ENCODE measurements at places on chromosomes 11 and 22. TPM values are rescaled to one million over a fixed set of nuclear protein-coding genes. Genes with fewer than 3 reads are reported as not detected.

The MS4A15 gene
- not detected for total RNA-seq

The DERL3 gene
- 24.7 TPM for total RNA-seq

The C11orf52 gene
- 27.8 TPM for total RNA-seq

The RIBC2 gene
- total RNA-seq = 1.0 TPM

The C22orf23 gene
- total RNA-seq = 0.57 TPM

The NAT10 gene
- 43.1 TPM for total RNA-seq

The BTBD18 gene
- not detected for total RNA-seq

DNA sequence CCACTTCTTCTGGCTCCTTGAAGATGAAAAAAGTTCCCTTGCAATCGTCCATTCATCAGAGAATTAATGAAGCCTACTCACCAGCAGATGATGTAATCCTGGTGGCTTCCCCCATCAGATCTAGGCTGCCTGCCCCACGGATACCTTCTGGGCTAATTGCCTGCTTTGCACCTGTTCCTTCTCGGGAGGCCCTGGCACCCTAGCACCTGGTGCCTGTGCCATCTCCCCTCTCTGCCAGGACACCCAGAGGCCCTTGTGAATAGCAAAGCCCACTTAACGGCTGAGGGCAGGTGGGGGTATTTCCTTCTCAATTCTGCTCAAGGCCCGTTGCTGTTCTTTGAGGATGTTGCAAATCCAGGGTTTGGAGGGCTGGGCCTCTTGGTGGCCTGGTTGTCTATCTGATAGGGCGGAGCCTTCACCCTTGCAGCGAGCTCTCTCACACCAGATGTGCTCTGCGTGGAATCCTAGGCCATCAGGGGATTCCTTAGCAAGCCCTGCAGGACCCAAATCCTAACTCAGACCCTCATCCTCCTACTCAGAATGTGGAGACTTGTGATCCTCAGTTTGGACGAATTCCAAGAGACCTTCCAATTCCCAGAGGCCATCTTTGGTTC lies at the start of gene LMO2:
Gene LMO2 (minus strand): TSS at position 363 of the 614 bp plus-strand sequence. CDS start 22,360 bp downstream, outside the sequence.
- DNase-seq = no peak
- H3K27ac ChIP-seq = no peak within 1 kb of the TSS
- H3K4me3 ChIP-seq = no peak within 1 kb of the TSS
- no peaks in the 10 kb centered on the region for H3K27me3 ChIP-seq
- no peaks in the 10 kb centered on the region for H3K4me1 ChIP-seq

DNA sequence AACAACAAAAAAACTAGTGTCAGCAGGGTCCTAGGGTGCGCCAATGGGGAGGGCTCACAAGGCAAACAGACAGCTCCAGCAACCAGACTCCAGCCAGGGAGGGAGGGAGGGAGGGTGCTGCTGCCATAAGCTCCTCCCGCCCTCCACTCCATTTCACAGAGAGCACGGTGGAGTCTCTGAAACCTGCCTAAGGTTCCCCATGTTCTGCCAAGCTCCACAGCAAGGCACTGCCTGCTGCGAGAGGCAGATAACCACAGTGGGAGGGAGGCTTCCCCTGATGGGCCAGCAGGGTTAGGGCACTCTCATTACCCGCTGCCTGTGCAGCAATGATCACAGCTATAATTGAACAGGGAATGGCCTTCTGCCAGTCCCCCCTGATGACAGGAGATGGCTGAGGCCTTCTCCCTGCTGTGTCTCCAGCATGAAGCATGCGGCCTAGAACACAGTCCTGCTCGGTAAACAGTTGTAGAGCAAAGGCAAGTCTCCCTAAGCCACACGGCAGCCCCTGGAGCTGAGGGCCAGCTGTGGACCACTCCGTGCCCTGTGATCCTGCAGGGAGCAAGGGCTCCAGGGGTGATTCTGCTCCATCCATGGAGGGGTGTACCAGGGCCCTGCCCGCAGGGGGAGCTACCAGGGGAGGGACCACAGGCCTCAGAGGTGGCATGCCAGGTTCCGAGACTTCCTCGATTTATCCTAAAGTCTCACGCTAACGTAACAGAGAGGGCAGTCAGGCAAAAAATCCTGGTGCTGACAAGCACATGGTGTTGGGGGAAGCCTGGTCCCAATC lies 42.9 kb downstream of the PC start:
- DNase-seq = no peak
- no peaks in the 10 kb centered on the region for H3K4me1 ChIP-seq
- no peaks in the 10 kb centered on the region for H3K36me3 ChIP-seq
- H3K4me3 ChIP-seq = no peak overlapping the region

DNA sequence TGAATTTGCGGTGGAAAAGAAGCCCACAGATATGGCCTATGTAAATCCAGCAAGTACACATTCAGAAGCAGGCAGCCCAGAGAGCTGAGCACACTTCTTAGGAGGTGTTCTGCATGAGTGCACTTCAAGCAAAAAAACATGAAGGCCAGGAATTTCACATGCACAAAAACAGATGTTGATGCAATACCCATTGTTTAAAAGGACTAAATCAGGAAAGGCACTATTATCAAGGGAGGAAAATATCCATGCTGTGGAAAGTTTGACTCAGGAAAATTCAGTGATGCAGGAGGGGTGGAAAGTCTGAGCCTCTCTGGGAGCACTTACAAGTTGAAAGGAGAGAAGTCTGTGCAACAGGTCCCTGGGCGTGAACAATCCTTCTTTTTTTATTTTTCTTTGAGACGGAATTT lies 15.8 kb upstream of the CARS1 start:
- no peaks in the 10 kb centered on the region for H3K36me3 ChIP-seq
- H3K4me1 ChIP-seq = no peaks in the 10 kb centered on the region
- peak; percentile 50 for DNase-seq
- H3K27me3 ChIP-seq = no peaks in the 10 kb centered on the region
- no peak overlapping the region for H3K27ac ChIP-seq

DNA sequence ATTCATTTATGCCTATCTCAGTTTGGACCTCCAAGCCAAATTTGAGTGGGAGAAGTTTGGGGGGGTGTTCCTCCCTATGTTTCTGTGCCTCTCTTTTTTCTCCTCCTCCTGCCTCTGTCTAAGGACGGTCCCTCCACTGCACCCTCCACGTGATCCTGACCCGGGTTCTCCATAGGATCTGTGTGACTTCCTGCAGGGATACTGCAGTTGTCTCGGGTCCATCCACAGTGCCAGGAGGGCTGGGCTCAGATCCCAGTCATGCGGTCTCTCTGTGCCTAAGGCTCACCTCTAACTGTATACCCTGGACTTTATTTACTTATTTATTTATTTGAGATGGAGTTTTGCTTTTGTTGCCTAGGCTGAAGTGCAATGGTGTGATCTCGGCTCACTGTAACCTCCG lies 1354.5 kb downstream of the BRD1 start:
- H3K27me3 ChIP-seq = no peaks in the 10 kb centered on the region
- no peak for DNase-seq
- no peak overlapping the region for H3K4me3 ChIP-seq

- no peak overlapping the region for H3K4me3 ChIP-seq
- H3K4me1 ChIP-seq = no peaks in the 10 kb centered on the region
- no peaks in the 10 kb centered on the region for H3K27me3 ChIP-seq
- no peak overlapping the region for H3K27ac ChIP-seq
Measured at GRCh38 chr11:60766547-60766946, 9.9 kb downstream of the MS4A15 start.

GRCh38 chr11:117511931-117512539 lies 184.4 kb downstream of the CEP164 start:
- no peaks in the 10 kb centered on the region for H3K27me3 ChIP-seq
- H3K27ac ChIP-seq = peak overlapping the region; percentile 72
- H3K36me3 ChIP-seq = peaks cover 4% of the 10 kb centered on the region
- H3K4me3 ChIP-seq = no peak overlapping the region

GRCh38 chr22:29596408-29596807 lies 7.0 kb upstream of the NF2 start:
- no peaks in the 10 kb centered on the region for H3K27me3 ChIP-seq
- no peak overlapping the region for H3K27ac ChIP-seq
- no peaks in the 10 kb centered on the region for H3K4me1 ChIP-seq
- no peak for DNase-seq
- H3K4me3 ChIP-seq = no peak overlapping the region
- no peaks in the 10 kb centered on the region for H3K36me3 ChIP-seq

Data from kidney (tissue), 22 donors.